CD4-positive, alpha-beta memory T cell (primary cell): ENCODE measurements at places on chromosomes 6 and 20. TPM values are rescaled to one million over a fixed set of nuclear protein-coding genes. Genes with fewer than 3 reads are reported as not detected.

GRCh38 chr20:10225439-10226060, 6.9 kb downstream of the SNAP25 start:
- no peaks in the 10 kb centered on the region for H3K36me3 ChIP-seq
- H3K27ac ChIP-seq: no peak overlapping the region
- DNase-seq: no peak
- no peak overlapping the region for H3K4me3 ChIP-seq
- H3K27me3 ChIP-seq: no peaks in the 10 kb centered on the region

GRCh38 chr20:15789079-15789478, 784.2 kb downstream of the KIF16B start:
- no peaks in the 10 kb centered on the region for H3K4me1 ChIP-seq
- H3K27ac ChIP-seq: no peak overlapping the region
- H3K4me3 ChIP-seq: no peak overlapping the region
- no peaks in the 10 kb centered on the region for H3K36me3 ChIP-seq

DNA sequence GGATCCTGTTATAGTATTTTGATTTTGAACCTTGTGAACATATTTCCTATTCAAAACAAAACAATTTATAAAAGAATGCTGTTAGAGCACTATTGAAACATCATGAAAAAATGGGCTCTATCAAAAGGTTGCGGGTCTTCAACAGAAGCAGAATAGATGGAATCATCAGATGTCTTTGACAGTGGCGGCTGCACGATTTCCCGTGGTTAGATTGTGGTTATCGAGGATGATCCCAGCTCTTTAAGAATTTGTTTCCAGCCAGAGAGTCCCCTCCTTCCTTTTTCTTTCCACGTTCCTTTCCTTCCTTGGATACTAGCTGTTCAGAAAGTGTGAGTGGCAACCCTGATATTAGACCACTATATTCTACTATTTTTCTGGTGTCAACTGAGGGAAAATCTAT, 163.4 kb downstream of the FARS2 start:
- H3K4me3 ChIP-seq: no peak overlapping the region
- H3K4me1 ChIP-seq: no peaks in the 10 kb centered on the region
- H3K27ac ChIP-seq: no peak overlapping the region
- DNase-seq: no peak
- no peaks in the 10 kb centered on the region for H3K27me3 ChIP-seq

- H3K4me3 ChIP-seq: no peak overlapping the region
- H3K4me1 ChIP-seq: no peaks in the 10 kb centered on the region
- H3K27ac ChIP-seq: no peak overlapping the region
- DNase-seq: no peak
- H3K36me3 ChIP-seq: no peaks in the 10 kb centered on the region
- no peaks in the 10 kb centered on the region for H3K27me3 ChIP-seq
Measured at GRCh38 chr6:54937371-54937770, 90.8 kb downstream of the FAM83B start.

- peaks cover 9% of the 10 kb centered on the region for H3K4me1 ChIP-seq
- DNase-seq: peak; percentile 59
- H3K27me3 ChIP-seq: no peaks in the 10 kb centered on the region
- no peak overlapping the region for H3K27ac ChIP-seq
Measured at GRCh38 chr6:158072083-158072721, 90.5 kb downstream of the SYNJ2 start.

DNA sequence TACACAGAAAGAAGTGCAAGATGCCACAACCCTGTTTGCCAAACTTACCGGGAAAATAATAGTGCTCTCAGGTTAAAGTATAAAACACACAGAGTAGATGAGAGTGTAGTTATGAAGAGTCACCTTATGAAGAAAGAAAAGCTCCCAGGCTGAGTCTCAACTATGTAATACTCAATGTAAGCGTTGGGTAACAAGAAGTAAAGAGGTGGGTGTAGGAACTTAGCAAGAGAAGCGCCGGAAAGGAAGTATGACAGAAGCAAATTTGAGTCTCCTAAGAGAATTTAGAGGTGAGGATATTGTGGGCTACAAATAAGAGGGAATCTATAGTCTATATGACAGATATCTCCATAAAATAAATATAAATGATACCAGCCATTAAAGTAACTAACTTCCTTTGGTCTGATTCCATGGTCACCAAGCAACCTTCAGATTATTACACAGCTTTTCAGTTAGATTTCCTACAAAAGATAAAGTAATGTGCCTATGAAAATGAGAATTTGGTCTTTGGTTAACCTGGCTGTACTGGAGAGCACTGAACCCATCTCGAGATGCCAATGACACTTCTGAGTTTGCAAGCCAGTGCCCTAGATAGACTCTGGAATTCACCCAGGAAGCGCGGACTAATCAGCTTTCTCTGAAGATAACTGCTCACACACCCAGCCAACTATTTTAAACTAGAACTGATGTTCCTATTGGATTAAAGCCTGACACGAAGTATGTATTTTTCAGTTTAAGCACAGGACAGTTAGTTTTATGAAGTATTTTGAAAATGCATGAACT, 1.8 kb downstream of the TUBE1 start:
- no peaks in the 10 kb centered on the region for H3K36me3 ChIP-seq
- no peak overlapping the region for H3K4me3 ChIP-seq
- DNase-seq: no peak
- H3K27ac ChIP-seq: no peak overlapping the region

DNA sequence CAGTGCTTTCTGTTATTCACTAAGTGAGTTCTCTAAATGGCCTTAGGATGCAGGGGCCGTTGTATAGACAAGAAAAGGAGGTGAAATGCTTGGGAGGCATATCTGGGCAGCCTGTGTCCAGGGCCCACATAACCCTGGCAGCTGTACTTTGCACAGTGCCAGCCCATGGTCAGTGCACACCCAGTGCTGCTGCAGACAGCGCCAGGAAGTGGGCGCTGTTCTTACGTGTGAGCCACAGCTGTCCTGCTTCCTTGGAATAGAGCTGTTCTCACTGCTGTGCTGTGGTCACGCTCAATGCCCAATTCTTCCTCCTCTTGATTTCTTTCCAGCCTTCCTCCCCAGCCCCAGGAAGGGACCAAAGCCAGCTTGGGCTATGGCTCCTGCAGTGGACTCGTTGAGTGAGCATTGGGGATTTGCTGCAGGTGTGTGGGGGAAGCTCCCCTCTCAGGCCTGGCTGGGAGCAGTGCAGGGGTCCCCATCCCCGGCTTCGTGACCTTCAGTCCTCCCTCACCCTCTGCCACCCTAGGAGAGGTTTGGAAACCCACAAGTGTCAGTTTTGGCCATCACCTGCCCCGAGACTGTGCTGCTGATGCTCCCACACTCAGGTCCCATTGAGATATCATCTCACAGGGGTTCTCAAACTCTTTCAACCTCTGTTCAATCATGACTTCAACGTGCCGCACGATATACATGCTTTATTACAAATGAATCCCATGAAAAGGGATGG, 246.8 kb upstream of the EXOC2 start:
- H3K27ac ChIP-seq: no peak overlapping the region
- H3K27me3 ChIP-seq: no peaks in the 10 kb centered on the region
- no peak for DNase-seq
- no peak overlapping the region for H3K4me3 ChIP-seq
- no peaks in the 10 kb centered on the region for H3K4me1 ChIP-seq

DNA sequence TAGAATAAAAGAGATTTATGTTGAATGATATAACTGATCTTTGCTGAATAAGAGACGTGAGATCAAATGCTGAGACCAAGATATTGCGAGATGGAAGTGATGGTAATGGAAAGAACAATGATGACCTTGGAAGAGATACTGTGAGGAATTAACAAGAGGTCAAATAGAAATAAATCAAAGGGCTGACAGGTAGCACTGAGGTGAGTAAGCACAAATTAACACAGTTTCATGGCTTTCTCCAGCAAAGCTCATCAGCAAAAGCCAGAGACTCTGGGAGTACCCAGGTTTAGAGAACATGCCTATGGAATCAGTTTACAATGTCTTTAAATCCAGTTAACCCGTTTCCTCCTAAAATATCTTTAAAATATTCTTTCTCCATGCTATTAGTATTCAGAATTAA, 53.3 kb downstream of the POU3F2 start:
- H3K27me3 ChIP-seq: no peaks in the 10 kb centered on the region
- no peaks in the 10 kb centered on the region for H3K36me3 ChIP-seq
- no peak overlapping the region for H3K4me3 ChIP-seq
- no peak overlapping the region for H3K27ac ChIP-seq
- DNase-seq: no peak

Gene CASS4
- total RNA-seq: 10.9 TPM

Gene TGM3
- not detected for total RNA-seq

Gene SLC22A2
- total RNA-seq: not detected

Gene MUC21
- total RNA-seq: not detected

Gene BACH2
- 44.4 TPM for total RNA-seq

Gene LGSN
- total RNA-seq: 0.15 TPM
